ENCODE measurements at places on chromosomes 16 and 17.
A peak's percentile ranks its signal among the peaks of the same experiment; 100 is the strongest.

DNA sequence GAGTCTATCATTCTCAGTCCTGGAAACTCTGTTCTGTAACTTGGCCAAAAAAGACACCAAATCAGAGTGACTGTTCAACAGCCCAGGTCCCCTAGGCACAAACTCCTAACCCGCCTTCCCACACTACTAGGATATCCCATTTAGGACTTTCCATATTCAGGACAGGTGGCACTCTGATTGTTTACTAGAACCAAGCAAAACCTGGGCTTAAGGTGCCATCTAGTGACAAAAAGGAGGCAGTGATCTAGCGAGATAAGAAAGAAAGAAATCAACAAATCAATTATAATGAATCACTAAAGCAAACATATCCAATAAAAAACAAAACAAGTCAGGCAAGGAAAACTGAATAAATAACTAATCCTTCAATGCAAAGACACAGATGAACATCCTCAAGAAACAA is 203.9 kb downstream of the CEP112 start:
- no peak for DNase-seq

DNA sequence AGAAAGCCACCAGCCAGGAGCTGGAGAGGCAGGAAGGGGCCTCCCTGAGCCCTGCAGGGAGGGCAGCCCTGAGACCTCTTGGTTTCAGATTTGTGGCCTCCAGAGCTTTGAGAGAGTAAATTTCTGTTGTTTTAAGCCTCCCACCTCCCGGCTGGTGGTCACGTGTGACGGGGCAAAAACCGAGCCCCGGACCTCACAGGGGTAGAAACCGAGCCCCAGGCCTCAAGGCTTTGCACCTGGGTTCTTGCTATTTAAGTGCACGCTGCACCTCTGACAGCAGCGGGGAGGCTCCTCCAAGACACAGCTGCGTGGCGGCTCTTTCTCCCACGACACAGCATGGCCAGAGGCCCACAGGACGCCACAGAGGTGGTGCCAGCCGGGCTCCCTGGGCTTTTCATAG is 17.4 kb upstream of the ZC3H18 start:
- no peak for DNase-seq

- DNase-seq: no peak
Observed at GRCh38 chr17:32398946-32399345, 45.4 kb upstream of the PSMD11 start.

GRCh38 chr16:86874141-86874540 is 295.8 kb downstream of the FOXL1 start:
- no peak for DNase-seq

DNA sequence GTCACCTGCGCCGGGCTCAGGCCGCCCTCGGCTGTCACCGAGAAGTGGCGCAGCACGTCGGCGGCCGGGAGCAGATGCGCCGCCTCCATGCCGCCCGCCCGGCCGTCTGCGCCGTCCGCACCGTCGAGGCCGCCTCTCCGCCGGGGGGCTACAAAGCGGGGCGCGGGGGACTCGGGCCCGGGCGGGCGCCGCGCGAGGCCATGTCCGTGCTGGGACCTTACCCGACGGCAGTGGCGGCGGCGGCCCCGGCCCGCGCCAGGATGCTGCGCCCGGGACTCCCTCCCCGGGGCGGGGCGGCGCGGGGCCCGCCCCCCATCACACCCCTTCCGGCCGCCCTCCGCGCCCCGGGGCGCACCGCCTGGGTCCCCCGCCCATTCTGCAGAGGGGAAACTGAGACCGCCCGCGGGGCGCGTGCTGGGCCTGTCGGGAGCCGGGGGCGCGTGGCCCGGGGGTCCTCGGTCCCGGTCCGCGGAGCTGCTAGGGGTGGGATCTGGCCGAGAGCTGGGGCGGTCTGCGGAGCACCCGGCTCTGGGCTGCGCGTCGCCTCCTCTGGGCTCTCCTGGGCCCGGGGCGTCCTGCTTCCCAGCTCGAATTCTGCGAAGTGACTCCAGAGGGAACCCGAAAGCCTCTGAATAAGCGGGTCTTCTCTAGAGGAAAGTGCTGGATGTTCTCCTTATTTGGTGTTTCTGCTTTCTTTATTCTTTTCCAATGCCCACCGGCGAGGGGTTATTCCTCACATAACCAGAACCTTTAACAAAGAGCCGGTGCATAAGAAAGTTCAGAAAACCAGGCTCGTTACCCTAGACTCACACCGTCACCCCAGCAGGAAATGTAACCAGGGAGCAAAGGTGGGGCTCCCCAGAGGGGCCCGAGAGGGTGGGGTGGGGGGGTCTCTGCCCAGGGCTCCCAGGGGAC is at the start of gene ATP2A3:
ATP2A3 (minus strand) TSS at position 235 of the 915 bp plus-strand sequence; CDS start at position 89, 146 bp downstream.
- DNase-seq: no peak

DNA sequence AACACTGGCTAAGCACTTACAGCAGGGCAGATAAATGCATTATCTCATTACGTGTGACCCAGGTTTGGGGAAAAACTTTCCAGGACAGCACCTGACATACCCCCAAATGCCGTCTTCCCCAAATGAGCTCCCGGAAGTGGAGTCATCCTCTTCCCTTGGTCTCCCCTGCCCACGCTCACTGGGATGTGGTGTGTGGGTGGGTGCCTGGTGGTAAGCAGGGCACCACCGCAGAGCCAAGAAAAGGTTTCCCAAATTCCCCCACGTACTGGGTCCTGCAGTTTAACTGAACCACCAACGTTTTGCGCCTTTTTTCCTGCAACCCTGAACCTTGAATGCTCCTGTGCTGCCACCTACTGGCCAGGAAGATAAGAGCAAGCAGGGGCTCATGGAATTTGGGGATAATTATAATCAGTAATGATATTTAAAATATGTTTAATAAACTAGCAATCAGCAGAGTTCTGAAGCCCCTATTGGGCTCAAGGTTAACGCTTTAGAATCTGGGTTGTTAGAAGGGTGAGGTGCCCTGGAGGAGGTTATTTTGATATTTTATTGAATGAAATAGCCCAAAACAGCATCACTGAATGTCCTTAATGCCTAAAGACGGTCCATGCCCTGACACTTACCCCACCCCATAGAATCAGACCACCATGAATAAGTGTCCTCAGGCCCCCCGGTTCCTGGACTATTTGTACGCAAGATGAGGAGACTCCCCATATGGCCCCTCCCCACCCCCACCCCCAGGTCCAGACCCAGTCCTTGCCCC is 8.0 kb downstream of the SPPL2C start:
- no peak for DNase-seq

DNA sequence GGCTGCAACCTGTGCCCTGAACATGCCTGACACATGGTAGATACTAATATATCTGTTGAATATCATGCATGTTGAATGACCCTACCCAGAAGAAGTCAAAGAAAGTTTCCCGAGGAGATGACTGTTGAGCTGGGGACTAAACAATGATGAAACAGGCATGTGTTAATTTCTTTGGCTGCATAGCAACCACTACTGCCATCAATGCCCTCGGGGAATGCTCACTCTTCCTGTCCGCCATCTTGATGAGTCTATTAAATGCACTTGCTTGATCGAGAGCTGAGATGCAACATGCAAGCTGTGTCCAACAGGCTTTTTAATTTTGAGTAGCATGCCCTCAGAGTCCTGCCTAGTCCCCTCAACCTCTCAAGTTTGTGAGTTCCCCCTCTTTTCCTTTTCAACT is 31.3 kb downstream of the GRIN2A start:
- DNase-seq: no peak

DNA sequence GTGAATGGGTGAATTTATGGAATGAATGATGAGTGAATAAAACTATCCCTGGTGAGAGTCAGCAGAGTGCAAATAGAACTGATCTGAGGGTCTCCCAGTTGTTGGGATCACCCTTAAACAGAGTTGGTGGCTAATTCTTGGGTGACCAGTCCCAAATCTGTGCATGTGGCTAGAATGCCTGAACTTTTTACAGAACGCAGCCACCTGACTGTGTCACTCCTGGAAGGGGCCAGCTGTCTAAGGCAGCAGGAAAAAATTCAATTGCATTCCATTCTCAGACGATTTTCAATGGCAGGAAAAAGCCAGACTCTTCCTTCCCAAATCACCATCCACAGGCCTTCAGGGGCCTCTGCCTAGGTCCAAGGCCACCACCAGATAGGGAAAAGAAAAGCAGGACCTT is 43.5 kb downstream of the BEAN1 start:
- no peak for DNase-seq

DNA sequence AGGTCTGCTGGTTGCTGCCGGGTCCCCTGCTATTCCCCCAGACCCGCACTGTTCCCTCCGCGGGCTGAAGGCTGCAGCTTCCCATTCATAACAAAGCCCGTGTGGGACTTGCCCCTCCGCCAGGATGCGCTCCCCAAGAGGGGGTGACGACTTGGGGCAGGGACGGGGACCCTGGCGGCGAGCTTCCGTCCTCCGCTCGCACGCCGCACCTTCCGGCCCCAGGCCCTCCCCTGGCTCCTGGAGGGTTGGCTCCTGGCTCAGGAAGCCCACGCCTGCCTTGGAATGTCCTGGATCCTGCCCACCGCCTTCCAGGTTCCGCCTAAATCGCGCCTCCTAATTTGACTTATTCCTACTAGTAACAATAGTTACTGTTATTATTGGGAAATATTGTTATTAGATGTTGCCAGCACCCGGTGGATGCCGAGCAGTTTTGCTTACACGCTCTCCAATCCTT is 1.1 kb upstream of the TFAP4 start:
- no peak for DNase-seq

GRCh38 chr17:79971651-79972050 is 64.0 kb downstream of the TBC1D16 start:
- DNase-seq: no peak

- no peak for DNase-seq
Observed at GRCh38 chr17:74485022-74485743, 18.7 kb downstream of the CD300A start.

DNA sequence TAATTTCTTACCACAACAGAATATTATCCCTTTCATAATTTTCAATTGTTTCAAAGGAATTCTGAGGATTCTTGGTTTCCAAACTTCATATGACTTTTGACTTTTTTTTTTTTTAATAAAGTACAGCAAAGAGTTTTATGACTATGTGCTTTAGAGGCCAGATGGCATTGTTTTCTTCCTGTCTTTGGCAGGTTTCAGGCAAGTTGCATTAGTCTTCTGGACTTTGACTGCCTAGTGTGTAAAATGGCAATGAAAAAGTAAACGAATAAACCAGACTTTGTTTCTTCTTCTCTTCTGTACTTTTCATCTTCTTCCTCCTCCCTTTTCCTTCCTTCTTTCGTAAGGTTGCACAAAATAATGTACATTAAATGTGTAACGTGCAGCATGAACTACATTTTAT is 172.6 kb upstream of the RBFOX1 start:
- no peak for DNase-seq

- no peak for DNase-seq
Observed at GRCh38 chr17:1957037-1957436, 68.1 kb downstream of the RTN4RL1 start.

GRCh38 chr17:45812102-45812501 is 28.0 kb downstream of the CRHR1 start:
- DNase-seq: no peak

GRCh38 chr16:84806256-84806889 is 13.4 kb upstream of the CRISPLD2 start:
- no peak for DNase-seq

DNA sequence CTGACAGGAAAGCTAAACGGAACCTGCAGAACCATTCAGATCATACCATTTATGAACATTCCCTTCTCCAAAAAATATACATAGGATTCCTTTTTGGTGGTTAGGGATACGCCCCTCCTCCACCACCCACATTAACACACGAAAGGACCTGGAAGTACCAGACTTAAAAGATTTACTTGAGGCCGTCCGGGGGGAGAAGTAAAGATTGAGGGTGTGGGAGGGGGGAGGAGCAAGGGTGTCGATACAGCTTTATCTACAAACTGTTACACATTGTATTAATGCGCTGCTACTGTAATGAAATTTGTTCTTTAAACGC is 537 bp downstream of the PALB2 start:
- no peak for DNase-seq

GRCh38 chr16:88585269-88585668 is 15.1 kb downstream of the ZC3H18 start:
- DNase-seq: no peak

- DNase-seq: no peak
Observed at GRCh38 chr16:30186444-30186781, 3.0 kb downstream of the CORO1A start.

- DNase-seq: no peak
Observed at GRCh38 chr17:58383892-58384462, 32.0 kb upstream of the SUPT4H1 start.

- no peak for DNase-seq
Observed at GRCh38 chr16:72992142-72992601, 55.8 kb downstream of the ZFHX3 start.

GRCh38 chr17:67442787-67443624 is 65.9 kb downstream of the PITPNC1 start:
- no peak for DNase-seq

- DNase-seq: no peak
Observed at GRCh38 chr16:57084996-57085395, 7.4 kb upstream of the CPNE2 start.

GRCh38 chr17:37212179-37212578 is 163.6 kb upstream of the C17orf78 start:
- no peak for DNase-seq

- DNase-seq: no peak
Observed at GRCh38 chr17:61160204-61160603, 239.4 kb upstream of the TBX2 start.

- no peak for DNase-seq
Observed at GRCh38 chr17:81074875-81075274, 39.9 kb downstream of the BAIAP2 start.

- DNase-seq: no peak
Observed at GRCh38 chr16:26118575-26118974, 426.8 kb downstream of the HS3ST4 start.

GRCh38 chr17:10247810-10248209 is 49.4 kb upstream of the GAS7 start:
- no peak for DNase-seq

- DNase-seq: peak; percentile 82
Observed at GRCh38 chr17:73757420-73757819, 113.2 kb upstream of the SDK2 start.

DNA sequence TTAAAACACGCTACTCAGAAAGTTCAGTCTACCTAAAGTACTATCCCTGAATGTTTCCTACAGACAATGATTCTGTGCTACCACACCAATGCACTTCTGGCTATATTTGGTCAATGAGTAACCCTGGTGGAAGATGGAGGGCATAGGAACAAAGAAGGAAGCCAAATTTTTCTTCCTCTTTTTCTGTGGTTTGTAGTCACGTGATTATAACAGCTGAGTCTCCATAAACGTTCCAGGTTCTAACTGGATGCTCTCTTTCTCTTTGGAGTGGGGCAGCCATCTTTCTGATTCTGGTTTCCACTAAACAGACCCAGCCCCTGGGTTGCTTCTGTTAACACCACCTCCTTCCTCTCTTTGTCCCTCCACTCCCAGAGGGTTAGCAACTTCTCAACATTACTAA is 274.9 kb downstream of the CDH11 start:
- DNase-seq: no peak

- no peak for DNase-seq
Observed at GRCh38 chr17:27993723-27994310, 48.7 kb upstream of the NLK start.

GRCh38 chr17:42405963-42406495 is 17.0 kb downstream of the CAVIN1 start:
- no peak for DNase-seq

GRCh38 chr17:51467336-51467735 is 207.0 kb downstream of the UTP18 start:
- no peak for DNase-seq
